ENCODE measurements at places on chromosomes 3 and 15. TPM values are rescaled to one million over a fixed set of nuclear protein-coding genes. Genes with fewer than 3 reads are reported as not detected.
A peak's percentile ranks its signal among the peaks of the same experiment; 100 is the strongest.

Gene DUOX2
- not detected for total RNA-seq

Gene HIGD2B
- total RNA-seq, result not detected

Gene MNS1
- 6.2 TPM for total RNA-seq

Gene KLHL40
- total RNA-seq, result not detected

Gene PLA2G4D
- not detected for total RNA-seq

Gene SCAANT1
- total RNA-seq, result not detected

Gene ATP10A
- 0.59 TPM for total RNA-seq

Gene RHCG
- total RNA-seq, result not detected

Gene TMED3
- 48.6 TPM for total RNA-seq

Gene ARL14
- not detected for total RNA-seq

Gene CPLX3
- not detected for total RNA-seq

Gene SERINC4
- not detected for total RNA-seq

Gene TNNC1
- 0.67 TPM for total RNA-seq

Gene TEX55
- total RNA-seq, result not detected

Gene MME
- total RNA-seq, result 1.5 TPM

GRCh38 chr15:31457631-31458526, 131.2 kb downstream of the KLF13 start:
- DNase-seq, result peak; percentile 25

DNA sequence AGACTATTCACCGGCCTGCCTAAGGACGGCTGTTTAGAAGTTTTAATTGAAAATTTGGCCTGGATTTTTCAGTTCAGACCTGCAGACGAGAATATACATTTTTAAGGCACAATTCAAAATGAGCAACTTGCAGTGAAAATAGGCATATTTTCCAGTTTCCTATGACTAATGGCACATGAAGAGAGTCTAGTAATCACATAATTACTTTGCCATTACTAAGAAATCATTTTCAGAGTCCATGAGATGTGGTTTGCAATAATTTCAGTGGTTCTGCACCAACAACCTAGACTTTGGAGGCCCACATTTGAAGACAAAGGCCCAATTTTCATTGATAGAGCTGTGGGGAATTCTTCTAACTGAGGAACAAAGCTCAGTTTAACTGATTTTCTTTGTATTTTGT, 205.3 kb downstream of the SOX2 start:
- no peak for DNase-seq

GRCh38 chr3:31704591-31705179, 172.0 kb downstream of the STT3B start:
- DNase-seq, result no peak

DNA sequence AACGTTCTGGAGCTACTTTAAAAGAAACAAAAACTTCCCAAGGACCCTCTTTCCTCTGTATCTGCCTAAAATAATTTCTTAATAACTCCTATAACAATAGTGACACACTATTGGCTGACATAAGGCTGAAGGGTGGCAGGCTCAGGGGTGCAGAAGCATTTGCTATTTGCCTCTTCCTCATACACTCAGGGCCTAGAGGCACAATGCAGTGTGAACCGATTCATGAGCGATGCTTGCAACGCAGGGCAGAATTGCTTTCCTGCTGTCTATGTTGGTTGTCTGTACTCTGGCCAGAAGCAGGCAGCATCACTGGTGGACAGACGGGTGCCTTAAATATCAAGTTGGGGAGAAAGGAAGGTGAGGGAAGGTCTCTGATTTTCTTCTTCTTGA, 157.4 kb downstream of the AGBL1 start:
- DNase-seq, result no peak

DNA sequence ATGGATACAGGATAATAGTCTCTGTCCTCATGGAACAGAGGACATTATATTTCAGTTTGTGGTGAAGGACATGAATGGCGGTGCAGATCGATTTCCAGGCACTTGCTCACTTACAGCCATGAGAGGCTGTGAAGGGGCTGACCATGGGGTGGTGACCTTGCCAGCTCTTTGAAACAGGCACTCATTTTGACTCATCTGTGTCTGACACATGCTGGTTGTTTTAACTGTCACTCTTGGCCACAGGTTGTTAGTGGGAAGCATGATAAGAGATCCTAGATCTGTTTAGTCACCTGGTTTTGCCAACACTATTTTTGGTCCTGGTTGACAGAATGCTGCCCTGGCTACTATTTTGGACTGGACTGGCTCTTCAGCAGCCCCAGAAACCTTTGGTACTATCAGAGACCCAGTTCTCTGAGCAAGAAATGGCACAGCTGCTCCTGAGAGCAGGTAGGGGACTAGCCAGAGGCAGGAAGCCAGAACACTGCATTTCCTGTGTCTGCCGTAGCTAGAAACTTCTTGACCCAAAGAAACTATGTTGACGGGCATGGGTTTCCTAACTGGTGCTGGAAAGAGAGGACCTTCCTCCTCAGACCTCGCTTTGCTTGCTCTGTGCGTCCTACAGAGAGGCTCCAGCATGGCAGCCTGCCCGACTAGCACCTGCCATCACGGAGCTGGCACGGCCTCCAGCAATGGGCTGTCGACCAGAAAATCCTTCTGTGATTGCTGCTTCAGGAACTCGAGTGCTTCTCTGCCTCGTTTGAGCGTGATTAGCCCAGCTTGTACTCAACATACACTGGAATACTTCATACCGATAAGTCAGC, 6.3 kb downstream of the PXYLP1 start:
- DNase-seq, result no peak

GRCh38 chr3:62318365-62318751, 55.0 kb downstream of the FEZF2 start:
- no peak for DNase-seq

DNA sequence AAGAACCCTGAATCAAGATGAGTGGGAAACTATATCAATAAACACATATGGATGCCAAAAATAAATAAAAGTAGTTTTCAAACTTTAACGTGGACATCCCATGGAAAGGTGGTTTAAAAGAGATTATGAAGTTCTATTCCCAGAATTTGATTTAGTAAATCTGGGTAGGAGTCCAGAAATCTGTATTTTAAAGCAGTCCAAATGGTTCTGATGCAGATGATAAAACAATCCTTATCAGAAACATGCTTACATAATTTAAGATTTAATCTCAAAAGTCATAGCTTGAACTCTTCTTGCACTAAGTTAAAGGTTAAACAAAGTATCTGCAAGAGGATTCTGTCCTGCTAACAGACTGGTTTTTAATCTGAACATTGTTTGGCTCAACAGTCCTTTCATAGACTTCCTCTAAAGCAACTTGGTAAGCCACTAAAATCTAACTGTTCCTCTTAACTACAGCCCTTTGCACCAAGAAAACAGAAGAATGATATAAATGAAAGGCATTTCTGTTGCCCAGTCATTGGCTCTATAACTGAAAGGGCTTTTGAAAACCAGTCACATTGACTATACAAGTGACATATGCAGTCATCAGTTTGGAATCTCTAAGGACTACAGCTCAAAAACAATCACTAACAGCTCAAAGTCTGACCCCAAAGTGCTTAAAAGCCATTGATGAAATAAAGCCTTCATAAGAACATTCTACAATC, 23.4 kb upstream of the MAP4 start:
- DNase-seq, result peak; percentile 50

- peak; percentile 65 for DNase-seq
Measured at GRCh38 chr3:51434746-51435327, 43.8 kb downstream of the RBM15B start.

GRCh38 chr15:66131200-66131599, 122.3 kb downstream of the MEGF11 start:
- no peak for DNase-seq

- no peak for DNase-seq
Measured at GRCh38 chr3:165128544-165128943, 50.2 kb upstream of the SI start.

DNA sequence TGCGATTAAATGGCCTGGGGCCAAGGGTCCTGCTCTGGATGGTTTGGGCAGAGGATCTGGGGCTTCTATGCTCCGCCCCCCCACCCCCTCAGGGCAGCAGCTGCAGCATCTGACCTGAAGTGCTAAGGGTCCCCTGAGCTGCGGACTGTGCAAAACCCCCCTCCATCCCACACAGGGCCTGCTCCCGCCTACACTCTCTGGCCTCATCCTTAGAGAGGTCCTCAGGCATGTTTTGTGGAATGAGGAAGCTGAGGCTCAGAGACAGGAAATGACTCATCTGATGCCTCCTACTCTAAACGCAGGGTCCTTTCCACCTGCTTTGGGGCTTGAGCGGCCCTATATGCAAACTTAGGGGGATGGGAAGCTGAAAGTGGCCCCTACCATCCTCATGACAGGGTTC, 59.5 kb upstream of the CTSH start:
- no peak for DNase-seq

DNA sequence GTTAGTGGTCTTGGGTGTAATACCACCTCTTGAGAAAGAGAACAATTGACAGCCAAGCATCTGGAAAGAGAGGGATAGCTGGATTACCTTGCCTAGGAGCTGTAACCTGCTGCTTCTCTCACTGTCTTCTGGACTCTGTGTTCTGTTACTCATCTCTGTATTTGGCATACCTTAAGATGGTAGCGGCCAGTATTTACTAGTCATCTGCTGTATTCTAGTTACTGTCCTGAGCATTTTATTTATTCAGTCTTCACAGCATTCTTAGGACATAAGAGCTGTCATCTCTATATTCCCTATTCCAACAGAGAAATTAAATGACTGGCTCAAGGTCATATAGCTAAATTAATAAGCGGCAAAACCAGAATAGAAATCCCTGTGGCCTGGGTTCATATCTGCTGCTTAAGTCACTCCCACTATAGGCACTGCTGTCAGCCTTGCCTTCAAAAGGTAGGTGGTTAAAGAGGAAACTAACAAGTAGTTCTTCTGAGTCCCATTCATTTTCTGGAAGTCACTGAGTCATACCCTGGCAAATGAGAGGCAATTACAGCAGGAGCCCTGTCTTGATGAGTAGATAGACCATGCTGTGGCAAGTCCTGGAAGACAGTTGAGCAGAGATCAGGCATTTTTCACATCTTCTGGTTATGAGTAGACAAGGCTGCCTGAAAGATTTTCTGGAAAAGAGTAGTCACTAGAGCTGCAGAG, 68.2 kb downstream of the RAB7A start:
- no peak for DNase-seq

DNA sequence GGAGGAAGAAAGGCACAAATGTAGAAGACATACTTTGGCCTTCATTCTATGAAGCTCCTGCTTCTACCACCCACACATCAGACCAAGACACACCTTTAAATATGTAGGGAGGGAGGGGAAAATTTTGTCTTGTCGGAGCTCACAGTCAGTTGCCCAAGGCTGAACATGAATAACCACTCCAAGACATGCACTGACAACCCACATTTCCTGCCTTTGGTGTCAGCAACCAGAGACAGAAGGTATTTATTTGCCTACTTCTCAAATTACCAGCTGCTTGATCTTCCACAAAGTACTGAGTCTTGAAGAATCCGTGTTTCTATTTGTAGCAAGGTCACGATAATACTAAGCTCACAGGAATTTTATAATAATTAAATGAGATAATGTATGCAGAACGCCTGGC, 169.7 kb downstream of the KCNMB2 start:
- DNase-seq, result no peak

GRCh38 chr15:100772478-100772877, 107.2 kb upstream of the ALDH1A3 start:
- no peak for DNase-seq

DNA sequence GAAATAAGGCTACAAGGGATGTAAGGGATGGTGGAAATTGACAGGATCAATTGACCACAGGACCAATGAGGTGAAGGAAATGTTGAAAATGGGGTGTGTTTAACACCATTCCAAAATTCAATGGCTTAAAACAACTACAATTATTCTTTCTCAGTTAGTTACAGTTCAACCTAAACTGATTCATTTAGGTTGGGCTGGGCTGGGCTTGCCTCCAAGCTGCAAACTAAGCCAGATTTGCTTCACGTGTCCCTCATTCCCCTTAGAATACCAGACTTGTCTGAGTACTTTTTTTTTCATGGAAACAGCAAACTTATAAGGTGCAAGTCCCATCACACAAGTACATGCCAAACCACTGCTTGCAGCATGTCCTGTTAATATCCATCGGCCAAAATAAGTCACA, 280.1 kb downstream of the NEK10 start:
- no peak for DNase-seq

DNA sequence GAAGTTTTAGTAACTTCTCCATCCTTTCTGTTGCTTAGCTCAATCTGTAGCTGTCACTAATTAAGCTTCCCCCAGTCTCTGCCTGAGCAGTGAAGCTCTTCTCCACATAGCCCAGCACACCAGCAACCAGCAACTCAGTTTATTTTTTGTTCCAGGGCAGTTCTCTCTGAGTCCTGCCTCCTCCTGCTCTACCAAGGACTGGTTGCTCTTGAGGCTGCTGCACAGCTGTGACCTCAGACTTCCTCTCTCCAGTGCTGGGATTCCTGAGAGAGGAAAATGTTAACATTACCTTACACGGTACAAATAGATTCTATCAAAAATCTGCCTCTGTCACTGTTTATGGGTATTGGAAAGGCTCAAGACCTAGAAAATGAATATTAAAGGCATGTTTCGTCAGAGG, 294.7 kb downstream of the OXSM start:
- DNase-seq, result no peak

- DNase-seq, result no peak
Measured at GRCh38 chr3:128863560-128863959, 15.9 kb upstream of the ACAD9 start.

GRCh38 chr3:136899622-136900158, 37.7 kb downstream of the NCK1 start:
- DNase-seq, result no peak

DNA sequence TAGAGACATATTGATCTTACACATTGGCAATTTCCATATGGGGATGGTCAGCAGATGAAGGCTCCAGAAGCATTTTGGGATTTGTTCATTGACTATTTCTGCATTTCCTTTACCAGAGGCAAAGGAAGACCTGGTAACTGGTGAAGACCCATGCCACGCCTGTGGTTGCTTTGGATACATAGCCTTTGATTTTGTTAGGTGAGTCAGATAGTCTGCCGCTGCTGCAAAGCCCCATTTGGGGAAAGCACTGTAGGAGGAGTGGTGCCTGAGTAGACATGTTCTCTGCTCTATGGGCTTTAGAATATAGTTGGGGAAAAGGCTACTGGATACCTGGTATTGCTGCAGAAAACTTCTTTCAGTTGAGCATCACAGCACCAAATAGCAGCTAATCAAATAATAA, 56.8 kb downstream of the TFG start:
- no peak for DNase-seq

GRCh38 chr3:134677196-134677986, 26.6 kb upstream of the KY start:
- peak; percentile 52 for DNase-seq

GRCh38 chr3:102374863-102375634, 59.8 kb upstream of the ZPLD1 start:
- peak; percentile 8 for DNase-seq

GRCh38 chr15:88225461-88225860, 31.1 kb downstream of the NTRK3 start:
- DNase-seq, result no peak

GRCh38 chr3:55942868-55943267, 455.8 kb upstream of the WNT5A start:
- DNase-seq, result no peak

DNA sequence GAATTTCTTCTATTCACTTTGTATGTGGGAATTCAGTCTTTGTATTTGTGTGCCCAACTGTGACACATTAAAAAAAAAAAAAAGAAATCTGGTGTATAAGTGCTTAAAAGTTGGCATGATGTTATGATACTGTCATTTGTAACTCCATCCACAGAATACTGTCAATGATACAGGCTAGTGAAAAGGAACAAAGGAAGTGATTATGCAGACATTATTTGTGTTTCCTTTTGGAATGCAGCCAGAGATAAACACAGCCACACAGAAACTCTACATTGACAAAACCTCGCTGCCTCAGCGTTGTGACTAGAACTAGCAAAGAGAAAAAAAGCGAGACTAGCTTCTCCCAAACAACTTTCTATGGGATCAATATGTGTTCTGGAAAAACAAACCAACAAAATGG, 519.2 kb upstream of the AGTR1 start:
- DNase-seq, result peak; percentile 24
